CD4-positive, alpha-beta T cell (primary cell): ENCODE measurements at places on chromosomes 13 and 19. TPM values are rescaled to one million over a fixed set of nuclear protein-coding genes. Genes with fewer than 3 reads are reported as not detected.

EVI5L gene
- total RNA-seq, result 5.2 TPM

JSRP1 gene
- 0.58 TPM for total RNA-seq

MEDAG gene
- total RNA-seq, result not detected

CATSPERD gene
- not detected for total RNA-seq

DNA sequence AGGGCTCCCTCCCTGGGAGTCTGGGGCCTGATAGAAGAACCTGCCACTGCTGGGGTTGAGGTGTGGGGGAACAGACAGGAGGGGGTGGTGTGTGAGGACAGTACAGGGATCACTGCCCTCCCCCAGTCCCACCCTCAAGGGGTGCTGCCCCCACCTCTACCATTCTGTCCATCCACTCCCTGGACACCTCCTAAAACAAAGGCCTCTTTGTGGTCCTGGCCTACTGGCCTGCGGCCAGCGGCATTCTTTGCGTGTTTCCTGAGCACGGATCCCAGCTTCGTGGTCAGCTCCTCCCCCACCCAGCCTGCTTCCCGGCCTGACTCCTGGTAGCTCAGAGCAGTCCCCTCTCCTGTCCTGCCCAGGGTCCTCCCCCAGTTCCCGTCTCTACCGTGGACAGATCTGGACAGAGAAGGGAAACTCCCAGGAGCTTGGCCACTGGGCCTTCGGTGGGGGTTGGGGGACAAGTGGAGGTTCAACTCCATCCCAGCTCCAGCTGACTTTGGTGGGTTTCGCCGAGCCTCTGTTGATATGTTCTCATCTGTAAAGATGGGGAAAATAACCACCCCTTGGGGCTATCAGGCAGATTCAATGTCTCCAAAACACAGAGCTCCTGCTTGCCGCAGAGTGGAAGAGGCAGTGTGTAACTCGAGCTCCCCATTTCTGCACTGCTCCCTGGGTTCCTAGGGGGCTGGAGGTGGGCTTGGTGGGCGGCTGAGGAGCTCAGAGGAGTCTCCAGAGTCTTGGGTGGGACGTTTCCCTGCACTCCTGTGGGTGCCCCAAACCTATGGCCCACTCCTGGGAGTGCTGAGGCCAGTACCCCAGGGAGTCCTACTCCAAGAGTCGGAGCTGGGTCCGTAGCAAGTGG is 48.7 kb downstream of the LYL1 start:
- no peaks in the 10 kb centered on the region for H3K36me3 ChIP-seq
- H3K27me3 ChIP-seq, result peaks cover 5% of the 10 kb centered on the region
- H3K27ac ChIP-seq, result no peak overlapping the region
- peaks cover 14% of the 10 kb centered on the region for H3K4me1 ChIP-seq
- DNase-seq, result no peak

DNA sequence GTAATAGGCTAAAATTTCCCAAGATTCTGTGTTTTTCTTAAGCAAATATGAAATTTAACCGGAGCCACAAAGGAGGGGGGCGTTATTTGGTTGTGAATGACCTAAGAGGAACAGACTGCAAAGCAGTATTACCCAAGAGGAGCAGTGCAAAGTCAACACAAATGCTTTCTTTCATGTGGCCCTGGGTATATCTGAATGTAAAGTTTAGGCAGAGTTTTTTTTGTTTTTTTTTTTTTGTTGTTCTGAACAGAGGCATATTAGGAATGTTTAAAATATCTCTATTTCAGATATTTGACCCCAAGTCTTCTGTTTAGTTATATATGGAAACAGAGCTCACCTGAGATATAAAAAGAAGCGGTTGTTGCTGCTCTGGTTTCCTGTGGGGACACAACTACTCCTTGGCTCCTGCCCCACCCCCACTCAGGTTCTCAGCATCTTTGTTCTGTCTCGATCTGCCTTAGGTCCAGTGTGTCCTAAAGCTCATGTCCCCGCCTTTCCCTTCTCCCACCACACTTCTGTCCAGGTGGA is 220.7 kb downstream of the RFC3 start:
- DNase-seq, result no peak
- no peak overlapping the region for H3K4me3 ChIP-seq
- no peak overlapping the region for H3K27ac ChIP-seq
- no peaks in the 10 kb centered on the region for H3K36me3 ChIP-seq
- H3K4me1 ChIP-seq, result no peaks in the 10 kb centered on the region
- H3K27me3 ChIP-seq, result no peaks in the 10 kb centered on the region

DNA sequence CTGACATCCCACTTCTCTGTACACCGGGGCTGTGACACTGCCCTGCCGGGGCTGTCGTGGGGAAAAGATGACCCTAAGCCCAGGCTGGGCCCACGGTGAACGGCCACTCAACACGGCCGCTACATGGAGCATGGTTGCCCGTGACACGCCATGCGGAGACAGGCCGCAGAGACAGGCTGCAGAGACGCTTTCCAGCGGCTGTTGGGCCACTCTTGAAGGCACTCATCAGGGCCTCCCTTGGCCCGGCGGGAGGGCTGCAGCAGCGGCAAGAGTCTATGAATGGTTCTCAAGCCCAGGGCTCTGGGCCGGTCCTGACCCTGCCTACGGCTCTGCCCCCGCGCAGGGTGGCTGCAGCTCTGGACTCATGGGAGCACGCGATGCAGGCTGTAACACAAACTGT is 22.1 kb downstream of the ADPRHL1 start:
- H3K27me3 ChIP-seq, result no peaks in the 10 kb centered on the region
- no peak for DNase-seq
- no peaks in the 10 kb centered on the region for H3K4me1 ChIP-seq
- no peaks in the 10 kb centered on the region for H3K36me3 ChIP-seq

GRCh38 chr19:47573071-47574026 is at the start of gene ZNF541:
Gene ZNF541 (minus strand): TSS chr19:47573148. CDS start chr19:47555856, 17,292 bp downstream.
- no peak within 1 kb of the TSS for H3K27ac ChIP-seq
- H3K36me3 ChIP-seq, result no peaks in the 10 kb centered on the region
- DNase-seq, result peak; percentile 82
- H3K27me3 ChIP-seq, result no peaks in the 10 kb centered on the region

- no peaks in the 10 kb centered on the region for H3K27me3 ChIP-seq
- H3K4me3 ChIP-seq, result no peak overlapping the region
- no peaks in the 10 kb centered on the region for H3K36me3 ChIP-seq
- no peaks in the 10 kb centered on the region for H3K4me1 ChIP-seq
Measured at GRCh38 chr13:112616586-112617362, 28.8 kb upstream of the TUBGCP3 start.
